RKO (cell line): ENCODE measurements at places on chromosomes 7 and 10.

- peak; percentile 85 for DNase-seq
Observed at GRCh38 chr10:31036209-31036608, 4.5 kb upstream of the ZNF438 start.

- no peak for DNase-seq
Observed at GRCh38 chr7:36305226-36305625, 84.4 kb upstream of the ANLN start.

- no peak for DNase-seq
Observed at GRCh38 chr7:80736371-80737125, 98.1 kb downstream of the CD36 start.

DNA sequence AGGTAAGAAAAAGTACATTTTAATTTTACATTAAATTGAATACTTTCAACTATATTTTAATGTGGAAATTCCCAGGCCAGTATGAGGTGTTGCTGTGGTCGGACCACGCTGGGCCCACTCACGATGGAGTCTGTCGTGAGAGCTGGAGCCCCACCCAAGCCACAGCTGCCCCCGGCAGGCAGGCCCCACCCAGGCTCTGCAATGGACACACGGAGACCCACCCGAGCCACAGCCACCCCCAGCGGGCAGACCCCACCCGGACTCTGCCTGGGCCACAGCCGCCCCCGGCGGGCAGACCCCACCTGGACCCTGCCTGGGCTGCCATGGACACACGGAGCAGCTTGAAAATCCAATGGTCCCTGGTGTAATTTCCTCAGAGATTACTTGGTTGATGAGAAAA is 141.3 kb downstream of the PTPRN2 start:
- no peak for DNase-seq

DNA sequence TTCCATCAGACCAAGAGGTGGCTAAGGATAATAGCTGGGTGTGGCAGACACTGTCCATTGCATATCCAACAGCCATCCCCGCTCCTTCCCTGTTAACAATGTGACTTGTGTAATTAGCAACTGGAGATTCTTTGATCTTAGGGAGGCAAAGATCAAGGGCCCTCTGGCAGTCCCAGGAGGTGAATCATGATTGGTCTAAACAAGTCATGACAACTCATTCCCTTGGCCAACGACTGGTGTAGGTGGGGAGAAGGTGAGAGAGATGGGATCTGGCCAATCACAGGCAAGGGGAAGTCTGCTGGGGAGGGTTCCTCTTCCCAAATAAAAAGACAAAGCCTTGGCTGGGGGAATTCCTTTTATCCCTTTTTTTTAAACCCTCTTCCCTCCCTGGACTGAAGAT is 46.2 kb upstream of the COMTD1 start:
- no peak for DNase-seq

GRCh38 chr7:151818674-151819519 is 58.0 kb downstream of the PRKAG2 start:
- no peak for DNase-seq

- DNase-seq = peak; percentile 8
Observed at GRCh38 chr10:116538456-116538855, 7.3 kb upstream of the PNLIP start.

- no peak for DNase-seq
Observed at GRCh38 chr7:76327610-76328009, 25.1 kb downstream of the HSPB1 start.

DNA sequence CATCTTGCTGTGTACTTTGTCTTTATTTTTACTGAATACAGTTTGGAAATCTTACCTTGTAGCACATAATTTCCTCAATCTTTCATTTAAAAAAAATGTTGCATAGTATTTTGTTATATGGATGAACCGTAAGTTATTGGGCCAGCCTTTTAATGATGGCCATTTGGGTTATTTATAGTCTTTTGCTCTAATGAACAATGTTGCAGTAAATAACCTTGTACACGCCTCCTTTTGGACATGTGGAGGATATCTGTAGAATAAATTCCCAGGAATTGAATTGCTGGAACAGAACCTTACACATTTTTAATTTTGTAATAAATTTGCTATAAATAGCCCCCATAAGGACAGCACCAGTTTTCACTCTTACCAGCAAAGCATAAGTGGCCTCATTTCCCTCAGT is 12.7 kb upstream of the PRF1 start:
- DNase-seq = no peak

DNA sequence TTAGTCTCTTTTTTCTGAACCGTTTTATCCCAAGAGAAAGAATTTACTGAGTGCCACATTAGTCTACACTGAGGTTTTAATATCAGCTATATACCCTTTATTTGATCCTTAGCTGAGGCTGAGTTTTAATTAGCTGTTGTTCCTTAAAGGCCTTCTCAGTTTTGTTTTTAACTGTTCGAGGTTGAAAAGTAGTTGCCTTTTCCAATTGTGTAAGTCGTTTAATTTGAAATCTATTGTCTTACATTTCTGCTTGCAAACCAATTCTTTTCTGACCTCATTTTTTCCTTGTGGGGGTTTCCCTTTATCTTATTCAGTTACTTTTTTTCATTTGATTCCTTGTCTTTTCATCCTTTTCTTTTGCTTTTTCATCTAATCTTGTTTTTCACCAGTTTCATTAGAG is 30.8 kb downstream of the UMAD1 start:
- DNase-seq = no peak

DNA sequence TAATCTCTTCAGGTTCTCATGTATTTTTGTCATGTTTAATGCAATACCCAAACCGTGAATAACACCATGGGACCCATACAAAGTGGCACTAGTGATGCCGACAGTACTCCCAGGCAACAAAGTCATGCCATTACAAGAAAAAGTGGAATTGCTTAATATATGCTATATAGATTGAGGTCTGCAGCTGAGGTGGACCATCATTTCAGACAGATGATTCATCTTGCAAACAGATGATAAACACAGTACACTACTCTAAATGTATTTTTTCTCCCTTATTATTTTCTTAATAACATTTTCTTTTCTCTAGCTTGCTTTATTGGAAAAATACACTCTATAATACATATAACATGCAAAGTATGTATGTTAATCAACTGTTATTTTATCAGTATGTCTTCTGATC is 14.6 kb upstream of the PCDH15 start:
- DNase-seq = no peak

DNA sequence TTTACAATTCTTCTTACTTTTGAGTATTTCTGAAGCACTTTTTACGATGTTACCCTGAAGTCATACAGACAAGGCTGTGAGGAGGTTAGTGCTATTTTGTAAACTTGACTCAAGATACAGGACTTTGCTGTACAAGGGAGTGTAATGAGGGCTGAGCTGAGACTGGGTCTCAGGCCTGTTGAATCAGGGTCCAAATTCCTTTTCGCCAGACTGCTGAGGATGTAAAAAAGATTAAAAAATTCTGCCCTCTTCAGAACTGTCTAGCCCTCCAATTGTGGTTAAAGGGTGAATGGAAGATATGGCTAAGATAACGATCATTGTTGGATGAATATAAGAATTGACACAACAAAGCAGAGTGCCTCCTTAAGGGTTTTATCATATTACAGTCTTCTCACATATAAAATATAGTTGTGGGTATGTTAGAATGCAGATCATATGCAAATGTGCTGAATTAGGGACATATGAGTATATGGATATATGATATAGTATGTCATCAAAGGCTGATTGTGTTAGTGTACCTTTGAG is 165.4 kb downstream of the SUGCT start:
- no peak for DNase-seq

DNA sequence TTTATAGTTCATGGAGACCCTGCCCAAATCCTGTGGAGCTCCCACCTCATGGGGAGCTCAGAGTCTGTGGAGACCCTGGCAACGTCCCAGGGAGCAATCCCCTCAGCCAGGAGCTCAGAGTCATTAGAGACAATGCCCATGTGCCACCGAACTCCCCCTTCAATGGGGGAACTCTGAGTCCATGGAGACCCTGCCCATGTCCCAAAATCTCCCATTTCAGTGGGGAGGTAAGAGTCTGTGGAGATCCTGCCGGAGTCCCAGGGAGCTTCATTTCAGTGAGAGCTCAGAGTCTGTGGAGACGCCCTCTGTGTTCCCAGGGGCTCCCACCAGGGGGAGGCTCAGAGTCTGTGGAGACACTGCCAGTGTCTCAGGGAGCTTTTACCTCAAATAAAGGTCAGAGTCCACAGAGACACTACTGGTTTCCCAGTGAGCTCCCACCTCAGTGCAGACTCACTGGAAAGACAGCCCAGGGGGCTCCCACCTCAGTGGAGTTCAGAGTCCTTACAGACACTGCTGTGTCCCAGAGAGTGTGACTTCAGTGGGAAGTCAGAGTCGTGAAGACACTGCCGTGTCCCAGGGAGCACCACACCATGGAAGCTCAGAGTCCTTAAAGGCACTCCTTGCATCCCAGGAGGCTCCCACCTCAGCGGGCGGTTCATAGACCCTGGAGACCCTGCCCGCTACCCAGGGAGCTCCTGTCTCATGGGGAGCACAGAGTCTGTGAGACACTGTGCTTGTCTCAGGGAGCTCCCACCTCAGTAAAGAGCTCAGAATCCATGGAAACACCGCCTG is 5.0 kb downstream of the MYO1G start:
- no peak for DNase-seq

DNA sequence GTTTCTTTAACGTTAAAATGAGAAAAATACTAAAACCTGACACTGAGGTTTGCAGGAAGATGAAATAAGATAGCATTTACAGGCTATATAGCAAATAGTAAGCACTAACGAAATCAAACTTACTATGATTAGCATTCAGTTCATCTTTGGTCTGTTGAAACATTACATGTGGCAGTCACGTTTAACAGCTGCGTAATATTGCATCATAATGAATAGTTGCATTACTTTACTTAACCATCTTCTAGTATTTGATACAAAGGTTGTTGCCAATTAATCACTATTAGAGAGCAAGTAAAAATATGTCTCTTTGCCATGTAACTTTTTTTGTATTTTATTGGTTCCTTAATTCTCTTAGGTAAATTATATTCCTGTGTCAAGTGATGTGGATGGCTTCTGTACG is 131.8 kb upstream of the GHITM start:
- no peak for DNase-seq

DNA sequence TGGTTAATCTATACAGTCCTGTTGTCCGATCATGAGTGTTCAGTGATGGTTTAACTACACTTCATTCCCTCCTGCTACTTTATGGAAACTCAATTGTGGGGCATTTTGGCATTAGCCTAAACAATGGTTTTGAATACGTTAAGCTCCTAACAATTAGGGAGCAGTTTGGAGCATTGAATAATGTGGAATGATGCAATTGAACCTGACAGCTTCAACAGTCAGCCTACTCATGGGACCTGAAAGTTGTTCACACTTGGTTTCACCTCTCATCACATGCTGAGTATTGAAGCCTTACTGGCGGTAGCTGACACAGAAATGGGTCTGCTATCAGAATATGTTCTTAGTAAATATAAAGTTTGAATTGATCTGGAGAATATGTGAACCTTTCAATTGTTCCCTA is 186.1 kb downstream of the MLLT10 start:
- no peak for DNase-seq

- DNase-seq = no peak
Observed at GRCh38 chr7:38394660-38395059, 121.2 kb upstream of the TARP start.

DNA sequence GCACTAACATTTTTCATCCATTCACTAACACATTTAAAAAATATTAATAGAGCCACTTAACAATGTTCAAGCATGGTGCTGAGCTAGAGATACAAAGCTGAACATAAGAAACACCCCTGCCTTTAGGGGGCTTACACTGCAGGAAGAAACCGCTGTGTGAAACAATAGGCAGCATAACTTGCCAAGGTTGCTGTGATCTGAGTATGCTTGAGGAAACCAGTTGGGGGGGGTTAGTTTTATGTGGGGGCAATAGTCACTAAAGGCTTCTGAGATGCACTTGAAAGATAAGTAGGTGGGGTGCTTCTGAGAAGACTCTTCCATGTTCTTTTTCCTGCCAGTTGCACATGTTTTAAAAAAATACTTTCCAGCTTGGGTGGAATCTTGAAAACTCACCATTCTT is 2.8 kb downstream of the RBM17 start:
- DNase-seq = peak; percentile 35

GRCh38 chr10:44352316-44353127 is 32.4 kb downstream of the CXCL12 start:
- DNase-seq = no peak

DNA sequence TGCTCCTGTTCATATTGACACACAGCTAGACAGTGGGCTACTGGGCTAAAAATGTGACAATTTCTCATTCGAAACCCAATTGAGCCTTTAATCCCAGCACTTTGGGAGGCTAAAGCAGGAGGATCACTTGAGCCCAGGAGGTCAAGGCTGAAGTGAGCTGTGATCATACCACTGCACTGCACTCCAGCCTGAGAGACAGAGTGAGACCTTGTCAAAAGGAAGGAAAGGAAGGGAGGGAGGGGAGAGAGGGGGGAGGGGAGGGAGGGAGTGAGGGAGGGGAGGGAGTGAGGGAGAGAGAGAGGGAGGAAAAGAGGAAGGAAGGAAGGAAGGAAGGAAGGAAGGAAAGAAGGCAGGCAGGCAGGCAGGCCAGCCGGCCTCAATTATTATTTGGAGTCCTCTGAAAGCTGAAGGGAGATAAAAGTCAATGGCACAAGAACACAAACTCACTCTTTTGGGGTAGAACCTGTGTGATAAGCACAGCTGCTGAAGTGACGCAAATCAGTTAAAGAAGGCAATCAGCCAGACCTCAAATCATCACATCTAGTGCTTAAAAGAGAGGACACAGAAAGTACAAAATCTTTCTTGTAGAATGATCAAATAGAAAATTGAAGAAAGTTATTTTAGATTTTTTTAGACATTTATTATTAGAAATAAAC is 98.1 kb downstream of the CCDC71L start:
- DNase-seq = no peak

DNA sequence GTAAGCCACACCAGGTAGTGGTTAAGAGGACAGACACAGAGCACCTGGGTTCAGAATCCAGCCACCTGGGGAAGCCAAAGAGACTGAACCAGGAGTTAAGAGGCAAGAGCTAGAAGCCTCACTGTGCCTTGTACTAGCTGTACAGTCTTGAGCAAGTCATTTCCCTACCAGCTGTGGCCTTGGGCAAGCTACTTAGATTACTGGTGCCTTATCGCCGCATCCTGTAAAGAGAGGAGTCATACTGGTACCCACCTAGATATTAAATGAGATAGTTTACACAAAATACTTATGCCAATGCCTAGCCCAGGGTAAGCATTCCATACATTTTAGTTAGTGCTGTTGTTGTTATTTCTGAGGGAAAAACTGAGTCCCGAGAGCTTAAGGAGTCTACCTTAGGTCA is 47.7 kb downstream of the HABP2 start:
- DNase-seq = no peak

DNA sequence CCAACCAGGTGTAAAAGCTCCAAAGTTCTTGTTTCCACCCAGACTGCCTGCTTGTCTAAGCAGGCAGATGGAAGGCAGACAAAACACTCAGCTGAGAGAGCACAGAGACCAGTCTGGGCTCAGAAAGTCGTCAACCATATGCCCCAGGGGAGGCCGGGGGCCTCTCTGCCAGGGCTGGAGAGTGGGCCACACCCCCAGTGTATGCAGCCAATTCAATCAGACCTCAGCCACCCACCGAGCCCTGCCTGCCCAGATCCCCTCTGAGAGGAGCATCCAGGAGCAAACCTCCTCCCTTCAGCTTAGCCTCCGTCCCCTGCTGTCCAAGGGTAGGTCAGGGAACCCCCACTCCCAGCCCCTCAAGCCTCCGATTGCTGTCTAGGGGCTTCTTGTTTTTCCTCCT is 196.3 kb downstream of the LSM5 start:
- DNase-seq = no peak
